Stimulated activated CD8-positive, alpha-beta memory T cell treated with anti-CD3 and anti-CD28 coated beads, Interleukin-7, amount 100 ng/mL, for 48 hours (primary cell): ENCODE measurements at places on chromosomes 5 and 9.

DNA sequence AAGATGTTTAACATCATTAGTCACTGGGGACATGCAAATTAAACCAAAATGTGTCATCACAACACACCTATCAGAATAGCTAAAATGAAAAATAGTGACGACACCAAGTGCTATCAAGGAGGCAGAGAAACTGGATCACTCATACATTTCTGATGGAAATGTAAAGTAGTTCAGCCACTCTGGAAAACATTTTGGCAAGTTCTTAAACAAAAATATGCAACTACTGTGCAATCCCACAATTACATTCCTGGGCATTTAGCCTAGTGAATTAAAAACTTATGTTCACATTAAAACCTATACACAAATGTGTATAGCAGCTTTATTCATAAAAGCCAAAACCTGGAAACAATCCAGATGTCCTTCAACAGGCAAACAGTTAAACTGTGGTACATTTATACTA lies 53.1 kb downstream of the SVEP1 start:
- DNase-seq = no peak

DNA sequence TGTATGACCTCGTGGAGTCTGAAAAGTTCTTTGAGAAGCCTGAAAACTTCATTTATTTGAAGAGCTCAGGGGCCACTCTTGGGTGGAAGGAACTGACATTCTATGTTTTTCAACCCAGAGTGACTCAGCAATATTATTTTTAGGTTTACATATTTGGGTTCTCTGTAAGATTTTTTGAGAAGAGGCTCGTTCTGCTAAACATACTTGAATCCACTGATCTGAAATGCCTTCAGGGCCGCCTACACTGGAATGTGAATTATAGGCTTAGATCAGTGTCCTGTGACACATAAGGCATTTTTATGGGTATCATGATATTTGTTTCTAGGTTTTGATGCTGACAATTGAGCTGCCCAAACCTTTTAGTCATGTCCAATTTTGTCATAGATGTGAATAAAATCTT lies 86.2 kb downstream of the PSAT1 start:
- DNase-seq = no peak

DNA sequence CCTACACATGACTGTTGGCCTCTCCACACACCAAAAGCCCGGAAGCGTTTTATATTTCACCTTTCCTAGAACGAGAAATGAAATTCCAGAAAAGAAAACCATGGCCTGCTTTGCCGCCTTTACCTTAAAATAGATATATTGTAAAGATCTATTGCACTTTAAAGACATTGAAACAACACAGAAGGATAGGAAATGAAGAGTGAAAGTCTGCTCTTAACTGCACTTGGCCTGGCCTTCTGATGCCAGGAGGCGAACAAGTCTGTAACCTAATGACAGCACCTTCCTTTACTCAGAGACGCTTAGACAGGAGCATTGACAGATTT lies 6.7 kb downstream of the PRDM6 start:
- DNase-seq = no peak

- DNase-seq = no peak
Measured at GRCh38 chr5:157245476-157245875, 20.4 kb upstream of the CYFIP2 start.

DNA sequence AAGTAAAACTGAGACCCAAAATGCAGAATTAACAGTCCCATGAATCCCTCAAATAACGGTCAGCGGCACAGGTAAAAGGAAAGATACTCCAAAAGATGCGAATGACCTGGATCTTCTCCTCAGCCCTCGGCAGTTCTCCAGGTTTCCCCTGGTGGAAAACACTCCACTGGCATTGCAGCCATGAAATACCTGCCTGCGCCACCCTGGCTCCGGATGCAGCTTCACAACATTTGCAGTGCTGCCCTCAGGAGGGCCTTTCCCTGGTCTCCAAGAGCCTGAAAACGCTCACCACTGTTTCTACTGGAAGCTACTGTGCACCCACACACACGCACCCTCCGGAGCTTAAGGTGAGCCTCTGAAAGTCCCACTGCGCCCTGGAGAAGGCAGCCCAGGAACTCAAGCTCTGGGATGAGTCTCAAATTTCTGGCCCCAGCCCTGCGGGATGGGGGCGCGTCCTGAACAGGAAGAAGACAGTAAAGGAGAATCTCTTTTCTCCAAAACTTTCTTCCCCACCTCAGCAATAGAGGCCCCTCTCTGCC lies 612 bp downstream of the UGT3A2 start:
- DNase-seq = no peak

DNA sequence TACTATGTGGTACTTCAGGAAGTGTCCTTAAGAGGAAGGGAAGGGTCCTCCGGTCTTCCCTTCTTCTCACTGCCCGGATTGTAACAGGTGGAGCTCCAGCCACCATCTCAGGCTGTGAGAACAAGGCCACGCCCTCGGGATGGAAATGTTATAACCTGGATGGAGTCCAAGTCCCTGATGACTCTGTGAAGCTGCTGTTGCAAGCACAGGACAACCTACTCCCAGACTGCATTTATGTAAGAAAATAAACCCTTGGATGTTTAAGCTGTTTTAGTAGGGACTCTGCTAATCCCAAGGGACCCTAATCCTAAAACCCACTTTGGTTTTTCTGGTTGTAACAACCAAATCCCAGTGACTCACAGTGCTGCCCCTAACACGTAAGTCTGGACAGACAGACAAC lies 221.6 kb downstream of the ACTL7B start:
- DNase-seq = no peak

GRCh38 chr9:95297316-95297715 lies 20.2 kb downstream of the FANCC start:
- no peak for DNase-seq

DNA sequence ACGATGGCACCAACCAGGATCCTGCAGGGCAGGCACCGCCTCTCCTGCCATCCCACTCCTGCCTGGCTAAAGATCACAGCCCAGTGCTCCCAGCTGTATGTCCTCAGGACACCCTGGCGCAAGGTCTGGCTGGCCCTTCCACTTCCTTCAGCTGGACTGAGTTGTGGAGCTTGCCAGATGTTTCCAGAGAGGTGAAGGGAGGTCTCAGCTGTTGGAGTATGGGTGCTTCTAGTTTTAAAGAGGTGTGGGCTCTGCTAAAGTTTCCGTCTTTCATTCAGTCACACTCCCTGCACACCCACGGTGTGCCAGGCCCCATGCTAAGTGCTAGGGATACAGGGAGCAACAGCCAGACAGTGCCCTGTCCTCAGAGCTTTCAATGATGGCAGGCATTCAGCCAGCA lies 34.1 kb downstream of the C5orf15 start:
- DNase-seq = no peak

- DNase-seq = peak; percentile 16
Measured at GRCh38 chr9:127612939-127613582, 984 bp downstream of the STXBP1 start.

- DNase-seq = no peak
Measured at GRCh38 chr5:97208714-97209113, 25.7 kb upstream of the RIOK2 start.

- DNase-seq = no peak
Measured at GRCh38 chr9:91427873-91428272, 4.2 kb upstream of the NFIL3 start.

- no peak for DNase-seq
Measured at GRCh38 chr9:97809666-97810344, 43.2 kb upstream of the FOXE1 start.
